Activated CD4-positive, alpha-beta memory T cell treated with anti-CD3 and anti-CD28 coated beads, Interleukin-2, amount 10 ng/mL, durations not matched to agents 7 days and 5 days (primary cell): ENCODE measurements at places on chromosomes 3 and 15. TPM values are rescaled to one million over a fixed set of nuclear protein-coding genes. Genes with fewer than 3 reads are reported as not detected.

GRCh38 chr15:63408524-63408923 lies 26.9 kb upstream of the CA12 start:
- DNase-seq = no peak

- DNase-seq = no peak
Observed at GRCh38 chr15:22969489-22969888, 10.7 kb downstream of the CYFIP1 start.

DNA sequence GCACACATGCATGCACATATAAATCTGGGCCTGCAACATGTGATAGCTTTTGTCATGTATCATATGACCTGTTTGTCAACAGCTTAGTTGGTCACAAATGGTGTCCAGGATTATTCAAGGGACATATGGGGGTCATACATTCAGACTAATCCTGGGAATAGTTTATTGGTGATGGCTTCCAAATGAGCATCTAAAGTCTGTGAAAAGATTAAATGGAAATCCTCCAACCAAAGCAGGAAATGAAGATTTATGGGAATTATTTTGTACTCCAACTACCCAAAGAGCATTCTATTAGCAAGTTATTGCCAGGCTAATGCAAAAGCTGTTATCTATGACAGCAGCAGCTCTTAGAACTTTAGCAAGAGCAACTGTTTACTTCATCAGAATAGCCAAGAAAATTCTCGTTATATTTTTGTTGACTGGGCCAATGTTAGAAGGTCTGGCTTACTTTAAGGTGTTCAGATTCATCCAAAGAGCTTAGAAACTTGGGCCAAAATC lies 7.1 kb downstream of the FSTL1 start:
- no peak for DNase-seq

GRCh38 chr15:62334536-62334935 lies 169.5 kb upstream of the C2CD4B start:
- DNase-seq = no peak

Gene WDR72
- not detected for total RNA-seq

DNA sequence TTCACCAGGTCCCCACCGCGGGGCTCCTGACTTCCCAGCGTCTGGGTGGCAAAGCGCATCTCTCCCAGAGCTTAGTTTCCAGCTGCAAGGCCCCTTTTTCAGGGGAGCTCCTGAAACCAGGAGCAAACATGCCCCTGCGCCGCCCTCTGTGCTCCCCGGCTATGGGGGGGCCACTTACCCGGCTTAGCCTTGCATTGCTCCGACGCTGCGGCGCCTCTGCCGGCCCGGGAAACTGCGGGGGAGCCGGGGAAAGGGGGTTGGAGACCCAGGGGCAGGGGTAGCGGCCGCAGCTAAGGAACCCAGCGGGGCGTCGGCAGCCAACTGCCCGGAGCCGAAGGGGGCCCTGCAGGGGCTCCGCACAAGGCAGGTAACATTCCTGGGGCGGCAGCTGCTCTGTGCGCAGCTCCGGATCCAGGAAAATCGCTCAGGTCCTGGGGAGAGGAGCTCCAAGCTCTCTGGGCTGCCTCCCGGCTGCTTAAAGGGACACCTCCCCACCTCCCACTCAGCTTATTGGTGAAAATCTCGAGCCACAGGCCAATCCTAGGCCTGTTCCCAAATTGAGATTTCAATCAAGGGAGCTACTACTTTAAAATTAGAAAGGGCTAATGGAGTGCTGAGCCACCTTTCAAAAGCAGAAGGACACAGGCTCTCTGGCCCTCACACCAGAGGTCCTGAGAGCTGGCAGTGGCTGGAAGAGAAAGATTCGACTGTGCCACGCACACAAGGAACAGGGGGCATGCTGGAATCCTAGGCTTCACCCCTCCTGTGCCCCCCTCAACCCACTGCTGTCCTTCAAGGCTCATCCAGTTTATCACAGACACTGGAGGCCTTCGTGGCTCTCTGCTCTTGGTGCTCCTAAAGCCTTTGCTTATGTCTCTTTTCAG lies 42.7 kb upstream of the PRICKLE2 start:
- DNase-seq = no peak

- no peak for DNase-seq
Observed at GRCh38 chr3:28745436-28745835, 396.8 kb upstream of the AZI2 start.

GRCh38 chr15:75360391-75360790 lies 8.0 kb downstream of the MAN2C1 start:
- DNase-seq = no peak

Gene CXCR6
- 53.8 TPM for total RNA-seq

DNA sequence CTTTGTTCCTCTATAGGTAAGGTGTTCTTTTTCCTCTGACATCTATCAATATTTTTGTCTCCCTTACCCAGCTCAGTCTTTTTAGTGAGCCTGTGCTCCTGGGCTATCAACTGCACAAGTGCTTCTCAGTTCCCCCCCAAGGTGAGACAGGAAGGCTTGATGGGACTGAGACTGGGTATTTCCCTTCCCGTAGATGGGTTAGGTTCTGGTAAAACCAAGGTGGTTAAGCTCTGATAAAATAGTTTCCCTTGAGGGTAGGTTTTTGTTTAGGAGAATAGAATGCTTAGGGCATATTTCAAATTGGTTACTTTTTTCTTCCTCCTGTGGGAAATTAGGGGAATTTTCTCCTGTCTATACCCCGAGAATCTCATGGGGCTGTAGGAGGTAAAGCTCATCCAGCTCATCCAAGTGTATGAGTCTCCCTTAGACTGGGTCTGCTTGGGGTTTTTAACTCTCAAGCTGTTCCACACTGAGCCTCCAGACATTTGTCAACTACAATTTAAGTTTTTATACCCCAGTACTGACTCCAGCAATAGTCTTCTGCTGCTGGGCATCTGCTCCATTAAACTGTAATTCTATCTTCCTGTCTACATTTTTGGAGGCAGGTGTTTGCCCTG lies 44.9 kb downstream of the OXSR1 start:
- no peak for DNase-seq

Gene AADACL2
- total RNA-seq = not detected

DNA sequence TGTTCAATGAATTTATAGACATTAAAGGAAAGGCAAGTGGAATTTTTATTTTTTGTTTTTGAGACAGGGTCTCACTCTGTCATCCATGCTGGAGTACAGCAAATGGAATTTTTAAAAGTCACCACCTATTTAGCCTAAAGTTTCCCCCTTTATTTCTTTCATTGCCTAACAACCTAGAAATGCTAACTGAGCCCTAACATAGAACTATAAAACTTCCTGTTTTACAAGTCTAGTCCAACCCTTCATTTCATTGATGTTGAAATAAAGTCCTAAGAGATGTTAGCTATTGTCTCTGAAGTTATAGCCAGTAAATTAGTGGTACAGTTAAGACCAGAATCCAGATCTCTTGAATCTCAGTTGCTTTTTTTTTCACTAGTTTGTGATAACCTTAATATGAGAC lies 39.0 kb downstream of the MAPK6 start:
- DNase-seq = no peak

- no peak for DNase-seq
Observed at GRCh38 chr15:71455107-71455506, 339.8 kb downstream of the THSD4 start.

DNA sequence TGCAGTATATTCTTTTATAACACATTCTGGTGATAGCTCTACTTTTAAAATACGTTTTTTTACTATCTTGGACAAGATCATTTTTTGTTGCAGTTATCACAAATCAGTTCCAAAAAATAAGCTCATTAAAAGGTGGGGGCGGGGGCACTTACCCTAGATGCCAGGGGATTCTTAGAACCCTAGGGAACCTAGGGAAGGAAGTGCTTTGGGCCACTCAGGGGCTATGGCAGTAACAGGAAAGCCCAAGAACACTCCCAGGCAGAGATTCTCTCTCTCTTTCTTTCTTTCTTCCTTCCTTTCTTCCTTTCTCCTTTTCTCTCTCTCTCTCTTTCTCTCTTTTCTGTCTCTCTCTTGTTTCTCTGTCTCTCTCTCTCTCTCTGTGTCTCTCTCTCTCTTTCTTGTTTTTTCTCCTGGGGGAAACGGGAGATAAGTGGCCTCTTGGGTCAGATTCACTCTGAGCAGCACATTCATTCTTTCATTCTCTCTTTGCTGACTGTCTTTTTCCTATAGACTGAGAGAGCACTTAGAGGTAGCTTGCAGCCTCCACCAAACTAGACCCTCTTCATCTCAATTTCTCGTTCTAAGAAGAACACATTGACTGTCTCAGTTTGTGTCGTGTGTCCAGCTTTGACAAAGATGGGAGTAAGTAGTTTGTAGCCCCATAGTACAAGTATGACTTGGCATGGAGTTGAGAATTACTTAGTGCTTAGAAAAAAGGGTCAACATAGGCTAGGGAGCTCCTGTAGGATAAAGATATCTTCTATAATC lies 16.6 kb downstream of the SCAANT1 start:
- no peak for DNase-seq

- no peak for DNase-seq
Observed at GRCh38 chr3:191246630-191247029, 47.6 kb downstream of the OSTN start.

Gene SLC22A14
- total RNA-seq = not detected

DNA sequence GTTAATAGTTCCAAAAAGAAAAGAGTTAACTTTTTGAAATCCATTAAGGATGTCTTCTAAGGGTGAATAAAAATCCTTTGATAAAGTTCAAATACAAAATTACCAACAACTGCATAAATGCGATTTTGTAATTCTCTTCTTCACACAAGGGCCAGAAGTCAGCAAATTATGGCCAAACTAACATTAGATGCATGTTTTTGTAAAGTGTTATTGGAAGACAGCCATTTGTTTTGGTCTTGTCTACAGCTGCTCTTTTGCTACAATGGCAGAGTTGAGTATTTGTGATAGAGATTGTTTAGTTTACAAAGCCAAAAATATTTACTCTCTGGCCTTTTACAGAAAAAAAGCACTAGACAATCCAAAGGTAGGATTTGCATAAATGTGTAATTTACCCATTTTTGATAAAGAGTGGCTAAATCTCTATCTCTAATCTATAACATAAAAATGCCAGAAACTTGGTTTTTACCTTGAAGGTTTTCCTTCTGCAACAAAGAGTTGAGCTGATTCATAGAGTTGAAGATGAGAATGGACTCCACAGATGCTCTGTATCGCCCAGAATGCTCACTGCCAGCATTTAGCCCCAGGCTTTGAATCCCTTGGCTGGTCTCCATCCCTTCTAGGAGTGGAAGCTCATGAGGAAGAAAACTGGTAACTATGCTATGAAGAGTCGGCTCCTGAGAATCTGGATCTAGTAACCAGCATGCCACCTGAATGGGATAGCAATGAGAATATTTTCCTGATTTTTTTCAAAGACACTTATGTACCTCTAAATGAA lies 64.5 kb downstream of the POLQ start:
- DNase-seq = no peak

- DNase-seq = no peak
Observed at GRCh38 chr15:33207646-33208045, 13.1 kb upstream of the FMN1 start.

Gene EPHA3
- not detected for total RNA-seq

- no peak for DNase-seq
Observed at GRCh38 chr15:74406992-74407705, 26.6 kb downstream of the SEMA7A start.

DNA sequence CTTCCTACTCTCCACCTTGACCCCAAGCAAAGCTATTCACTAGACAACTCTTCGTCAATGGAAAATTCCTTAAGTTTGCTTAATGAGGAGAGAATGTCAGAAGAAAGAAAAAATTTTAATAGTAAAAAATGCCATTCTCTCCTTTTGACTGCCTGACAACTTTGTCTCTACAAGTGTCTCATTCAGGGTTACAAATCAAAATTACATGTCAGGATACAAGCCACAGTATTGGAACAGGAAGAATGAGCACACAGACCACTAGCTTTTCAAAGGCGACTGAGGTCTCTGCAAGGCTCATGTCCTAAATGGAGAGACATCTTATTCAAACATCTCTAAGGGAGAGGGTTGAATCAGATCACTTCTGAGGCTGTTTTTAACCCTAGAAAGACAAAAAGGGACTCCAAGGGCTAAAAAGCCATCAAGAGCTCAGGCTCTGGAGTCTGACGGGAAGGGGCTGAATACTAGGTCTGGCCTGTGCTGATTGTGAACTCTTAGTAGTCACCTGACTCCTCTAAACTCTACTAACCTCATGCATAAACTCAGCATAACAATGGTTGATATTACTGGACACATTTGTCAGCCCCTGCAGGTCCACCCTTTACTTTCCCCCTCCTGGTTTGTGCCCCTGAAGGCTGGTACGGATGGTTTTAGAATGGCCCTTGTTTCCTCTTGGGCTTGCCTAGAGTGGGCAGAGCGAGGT lies 12.8 kb upstream of the MEIS2 start:
- DNase-seq = no peak

Gene TGM5
- total RNA-seq = 0.20 TPM

Gene TMEM207
- total RNA-seq = not detected
